Activated naive CD4-positive, alpha-beta T cell treated with Interleukin-2 at 50 U/mL for 16 hours (primary cell): ENCODE measurements at places on chromosomes 4 and X.

GRCh38 chrX:19972984-19973383, 17.9 kb downstream of the BCLAF3 start:
- DNase-seq, result no peak

GRCh38 chr4:53962516-53963225, 101.7 kb downstream of the CHIC2 start:
- DNase-seq, result no peak

DNA sequence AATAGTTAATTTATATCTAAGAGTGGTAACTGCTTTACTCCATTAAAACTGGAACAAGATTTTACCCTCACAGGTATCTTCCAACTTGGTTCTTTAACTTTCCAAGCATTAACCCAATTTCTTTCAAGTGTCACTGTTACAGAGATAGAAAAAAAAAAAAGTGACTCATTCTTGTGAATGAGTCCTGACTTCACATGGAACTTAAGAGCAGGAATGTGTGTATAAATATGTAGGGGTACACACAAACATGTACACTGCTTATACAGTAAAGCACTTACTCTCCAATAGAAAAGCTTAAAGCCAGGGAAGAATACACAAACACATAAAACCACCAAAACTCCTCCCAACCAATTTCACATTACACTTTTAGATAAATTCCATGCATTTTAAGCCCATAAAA, 38.8 kb downstream of the TAPT1 start:
- no peak for DNase-seq

DNA sequence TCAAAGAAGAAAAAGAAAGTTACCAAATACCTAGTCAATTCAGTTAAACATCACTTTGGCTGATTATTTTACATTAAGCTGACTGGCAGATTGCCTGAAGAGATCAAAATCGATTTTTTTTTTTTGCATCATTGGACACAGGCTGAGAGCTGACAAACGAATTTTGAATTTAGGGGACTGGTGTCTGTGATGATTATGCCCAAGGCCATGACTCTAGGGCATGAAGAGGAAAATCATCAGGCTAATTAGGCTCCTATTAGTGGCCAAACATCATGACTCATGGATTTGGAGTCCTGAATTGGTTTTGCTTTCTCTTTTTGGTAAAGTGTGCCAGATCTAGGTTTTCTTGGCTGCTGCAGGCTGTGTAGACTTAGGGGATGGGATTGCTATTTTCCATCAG, 829.3 kb upstream of the LCORL start:
- no peak for DNase-seq

- DNase-seq, result no peak
Measured at GRCh38 chr4:41339812-41340809, 83.4 kb downstream of the UCHL1 start.
